ENCODE measurements at places on chromosomes 16 and 17. TPM values are rescaled to one million over a fixed set of nuclear protein-coding genes. Genes with fewer than 3 reads are reported as not detected.

Gene SULT1A4
- polyA plus RNA-seq: 17.0 TPM

Gene EVI2A
- 2.2 TPM for polyA plus RNA-seq

Gene NPW
- polyA plus RNA-seq: not detected

Gene TRIM16
- polyA plus RNA-seq: 17.9 TPM

Gene CALB2
- 0.95 TPM for polyA plus RNA-seq

Gene RNF166
- polyA plus RNA-seq: 18.4 TPM

Gene ACACA
- polyA plus RNA-seq: 8.9 TPM

Gene CIITA
- polyA plus RNA-seq: 7.3 TPM

Gene VMP1
- 60.7 TPM for polyA plus RNA-seq

Gene CHD9NB
- 0.77 TPM for polyA plus RNA-seq

Gene IRX3
- 7.3 TPM for polyA plus RNA-seq

Gene KRTAP17-1
- not detected for polyA plus RNA-seq

Gene TK1
- polyA plus RNA-seq: 1.2 TPM

Gene MEIOB
- polyA plus RNA-seq: not detected

Gene TMEM106A
- polyA plus RNA-seq: 2.8 TPM

Gene ZNHIT3
- polyA plus RNA-seq: 32.3 TPM

Gene SLC52A1
- not detected for polyA plus RNA-seq

DNA sequence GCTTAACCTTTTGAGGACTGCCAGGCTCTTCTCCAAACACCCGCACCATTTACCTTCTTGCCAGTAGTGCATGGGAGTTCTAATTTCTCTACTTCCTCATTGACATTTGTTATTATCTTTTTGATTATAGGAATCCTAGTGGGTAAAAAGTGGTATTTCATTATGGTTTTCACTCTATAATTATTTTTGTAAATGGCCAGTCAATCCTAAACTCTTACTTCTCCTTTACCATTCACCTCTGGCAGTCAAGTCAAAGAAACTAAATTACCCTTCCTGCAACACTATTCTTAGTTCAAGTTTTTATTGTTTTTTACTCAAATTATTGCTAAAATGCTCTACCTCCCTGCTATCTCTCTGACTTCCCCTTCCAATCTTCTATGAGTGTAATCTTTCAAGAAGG is 29.8 kb upstream of the ANKFY1 start:
- DNase-seq: no peak

- no peak for DNase-seq
These were observed 233.9 kb downstream of the MRTFB start for GRCh38 chr16:14304891-14305460.

GRCh38 chr17:80221351-80222105 is 1.3 kb downstream of the SLC26A11 start:
- peak; percentile 57 for DNase-seq

DNA sequence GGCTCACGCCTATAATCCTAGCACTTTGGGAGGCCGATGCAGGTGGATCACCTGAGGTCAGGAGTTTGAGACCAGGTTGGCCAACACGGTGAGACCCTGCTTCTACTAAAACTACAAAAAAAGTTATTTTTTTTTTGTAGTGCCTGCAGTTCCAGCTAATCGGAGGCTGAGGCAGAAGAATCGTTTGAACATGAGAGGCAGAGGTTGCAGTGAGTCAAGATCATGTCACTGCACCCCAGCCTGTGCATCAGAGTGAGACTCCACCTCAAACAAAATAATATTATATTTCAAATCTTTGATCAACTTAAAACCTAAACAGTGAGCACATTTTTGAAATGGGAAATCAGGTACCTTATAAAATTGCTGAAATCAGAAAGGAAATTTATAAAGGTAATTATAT is 36.5 kb downstream of the NCOR1 start:
- DNase-seq: no peak

- no peak for DNase-seq
These were observed 59.8 kb downstream of the MRM1 start for GRCh38 chr17:36661047-36661666.

GRCh38 chr16:72299684-72300243 is 127.8 kb upstream of the PMFBP1 start:
- DNase-seq: no peak

- DNase-seq: no peak
These were observed 6.4 kb downstream of the IRF8 start for GRCh38 chr16:85905110-85906095.

DNA sequence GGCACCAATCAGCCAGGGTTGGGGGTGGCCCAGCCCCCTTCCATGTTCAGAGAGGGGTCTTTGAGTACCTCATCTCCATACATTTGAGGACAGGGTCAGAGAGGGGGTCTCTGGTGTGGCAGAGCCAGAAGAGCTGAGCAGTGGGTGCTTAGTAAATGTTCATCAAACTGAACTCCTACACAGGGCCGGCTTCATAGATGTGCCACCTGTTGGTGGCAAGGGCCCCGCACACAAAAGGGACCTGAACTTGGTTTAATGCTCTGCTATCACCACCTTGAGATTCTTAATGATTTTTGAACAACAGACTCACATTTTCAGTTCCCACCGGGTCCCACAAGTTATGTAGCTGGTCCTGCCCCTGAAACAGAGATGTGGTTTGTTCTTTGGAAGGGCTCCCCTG is 9.0 kb upstream of the C1QL1 start:
- no peak for DNase-seq

- no peak for DNase-seq
These were observed 19.6 kb downstream of the NOD2 start for GRCh38 chr16:50712956-50713355.

DNA sequence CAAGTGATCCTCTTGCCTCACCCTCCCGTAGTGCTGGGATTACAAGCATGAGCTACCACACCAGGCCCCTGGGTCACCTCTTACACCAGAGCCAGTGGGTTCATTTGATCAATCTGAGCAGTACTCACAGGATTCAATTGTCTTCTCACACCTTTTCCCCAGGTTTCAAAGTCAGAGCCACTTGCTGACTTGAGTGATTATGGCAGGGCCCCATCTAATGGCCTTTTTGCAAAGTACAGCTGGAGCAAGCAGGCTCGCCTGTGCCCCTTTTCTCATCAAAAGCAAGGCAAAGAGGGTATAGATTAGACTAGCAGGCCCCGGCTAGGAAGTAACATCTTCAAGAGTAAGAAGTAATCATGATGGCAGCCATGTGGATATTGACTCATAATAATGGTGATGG is 114.8 kb upstream of the NOL11 start:
- no peak for DNase-seq

- DNase-seq: no peak
These were observed 18.6 kb downstream of the ENGASE start for GRCh38 chr17:79093270-79093669.

GRCh38 chr17:42453439-42453838 is 5.2 kb upstream of the ATP6V0A1 start:
- DNase-seq: no peak

GRCh38 chr16:81384006-81384405 is 60.6 kb upstream of the CMIP start:
- no peak for DNase-seq

DNA sequence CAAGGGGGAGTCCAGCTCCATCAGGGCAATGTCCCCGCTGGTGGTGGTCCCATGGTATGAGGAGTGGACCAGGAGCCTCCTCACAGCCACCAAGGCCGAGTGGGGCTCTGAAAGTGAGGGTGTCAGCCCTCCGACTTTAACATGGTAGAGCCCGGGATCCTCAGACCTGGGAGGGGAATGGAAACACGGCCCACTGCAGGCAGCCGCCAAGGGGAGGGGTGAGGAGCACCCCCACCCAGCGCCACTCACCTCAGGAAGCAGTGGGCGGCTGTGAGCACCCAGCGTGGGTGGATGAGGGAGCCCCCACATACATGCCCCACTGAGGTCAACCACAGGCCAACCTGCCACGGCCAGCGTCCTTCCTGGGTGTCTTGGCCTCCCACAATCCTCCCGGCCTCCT is 10.8 kb downstream of the ZG16B start:
- DNase-seq: no peak

GRCh38 chr17:69418535-69418934 is 4.0 kb downstream of the MAP2K6 start:
- no peak for DNase-seq

DNA sequence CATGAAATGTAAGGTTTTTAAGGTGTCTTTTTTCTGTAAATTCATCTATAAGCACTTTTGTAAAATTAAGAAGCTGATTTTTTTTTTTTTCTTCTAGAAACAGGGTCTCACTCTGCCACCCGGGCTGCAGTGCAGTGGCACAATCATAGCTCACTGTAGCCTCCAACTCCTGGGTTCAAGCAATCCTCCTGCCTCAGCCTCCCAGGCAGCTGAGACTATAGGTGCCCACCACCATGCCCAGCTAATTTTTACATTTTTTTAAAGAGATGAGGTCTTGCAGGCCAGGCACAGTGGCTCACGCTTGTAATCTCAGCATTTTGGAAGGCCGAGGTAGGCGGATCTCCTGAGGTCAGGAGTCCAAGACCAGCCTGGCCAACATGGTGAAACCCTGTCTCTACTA is 4.5 kb upstream of the CYB5B start:
- no peak for DNase-seq

DNA sequence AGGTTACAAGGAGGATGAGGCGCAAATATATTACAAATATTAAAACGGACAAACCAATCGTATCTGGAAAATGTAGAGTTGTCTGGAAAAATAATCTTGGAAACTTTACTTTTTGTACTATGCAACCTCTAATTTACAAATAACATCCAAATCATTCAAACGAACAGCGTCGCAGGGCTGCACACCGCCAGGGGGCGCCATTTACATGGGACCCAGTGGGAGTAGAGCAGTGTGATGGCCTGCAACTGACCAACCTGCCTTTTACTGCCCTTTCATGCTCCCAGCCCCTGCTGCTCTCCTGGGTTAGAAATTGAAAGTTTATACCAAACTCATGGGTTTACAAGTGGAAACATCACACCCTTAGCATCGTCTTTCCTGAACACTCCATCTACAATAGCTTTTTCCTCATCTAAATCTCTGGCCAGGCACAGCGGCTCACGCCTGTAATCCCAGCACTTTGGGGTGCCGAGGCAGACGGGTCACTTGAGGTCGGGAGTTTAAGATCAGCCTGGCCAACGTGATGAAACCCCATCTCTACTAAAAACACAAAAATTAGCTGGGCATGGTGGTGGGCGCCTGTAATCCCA is 10.0 kb downstream of the PITPNC1 start:
- DNase-seq: peak; percentile 41

DNA sequence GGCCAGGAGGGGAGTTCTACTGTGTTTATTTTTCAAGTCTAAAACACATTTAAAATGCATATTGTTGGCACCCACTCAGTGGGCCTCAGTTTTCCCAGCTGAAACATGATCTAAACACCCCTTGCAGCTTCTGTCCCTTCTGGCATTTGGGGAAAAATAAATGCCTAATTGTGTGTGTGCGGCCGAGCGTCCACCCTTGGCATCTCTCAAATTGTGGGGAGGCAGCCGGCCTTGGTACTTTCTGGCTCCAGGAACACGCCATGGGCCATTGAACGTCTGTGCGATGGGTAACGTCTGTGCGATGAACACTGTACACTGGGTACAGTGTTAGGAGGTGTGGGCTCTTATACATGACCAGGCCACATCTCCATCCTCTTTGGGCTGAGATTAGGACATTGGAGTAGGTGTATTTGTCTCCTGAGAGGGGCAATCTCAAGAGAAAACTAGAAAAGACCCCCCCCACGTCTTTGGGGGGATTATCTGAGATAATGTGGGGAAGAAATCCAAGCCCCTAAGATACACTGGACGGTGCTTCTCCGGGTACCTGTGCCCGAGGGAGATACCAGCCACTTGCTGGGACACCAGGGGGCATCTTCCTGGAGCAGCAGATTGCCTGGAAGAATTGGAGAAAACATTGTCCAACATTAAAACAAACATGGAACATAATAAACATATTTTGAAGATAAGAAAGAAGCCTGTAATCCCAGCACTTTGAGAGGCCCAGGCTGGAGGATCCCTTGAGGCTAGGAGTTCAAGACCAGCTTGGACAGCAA is 54.9 kb downstream of the RAB11FIP4 start:
- DNase-seq: no peak

DNA sequence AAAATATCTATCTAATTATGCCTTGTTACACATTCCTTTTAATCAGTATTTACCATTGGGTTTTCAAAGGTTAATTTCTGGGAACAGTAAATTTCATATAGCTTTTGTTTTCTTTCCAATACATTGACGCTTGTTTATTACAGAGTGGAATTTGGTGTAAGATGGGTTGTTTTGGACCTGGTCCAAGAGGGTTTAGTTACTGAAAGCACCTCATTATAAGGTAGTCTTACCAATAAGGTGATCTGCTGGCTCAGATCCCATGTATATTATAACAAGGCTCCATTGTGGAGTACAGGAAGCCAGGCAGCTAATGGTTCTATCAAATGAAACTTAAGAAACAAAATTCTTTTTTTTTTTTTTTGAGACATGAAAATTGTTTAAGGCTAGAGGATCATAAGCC is 87.3 kb upstream of the NACA2 start:
- DNase-seq: no peak

DNA sequence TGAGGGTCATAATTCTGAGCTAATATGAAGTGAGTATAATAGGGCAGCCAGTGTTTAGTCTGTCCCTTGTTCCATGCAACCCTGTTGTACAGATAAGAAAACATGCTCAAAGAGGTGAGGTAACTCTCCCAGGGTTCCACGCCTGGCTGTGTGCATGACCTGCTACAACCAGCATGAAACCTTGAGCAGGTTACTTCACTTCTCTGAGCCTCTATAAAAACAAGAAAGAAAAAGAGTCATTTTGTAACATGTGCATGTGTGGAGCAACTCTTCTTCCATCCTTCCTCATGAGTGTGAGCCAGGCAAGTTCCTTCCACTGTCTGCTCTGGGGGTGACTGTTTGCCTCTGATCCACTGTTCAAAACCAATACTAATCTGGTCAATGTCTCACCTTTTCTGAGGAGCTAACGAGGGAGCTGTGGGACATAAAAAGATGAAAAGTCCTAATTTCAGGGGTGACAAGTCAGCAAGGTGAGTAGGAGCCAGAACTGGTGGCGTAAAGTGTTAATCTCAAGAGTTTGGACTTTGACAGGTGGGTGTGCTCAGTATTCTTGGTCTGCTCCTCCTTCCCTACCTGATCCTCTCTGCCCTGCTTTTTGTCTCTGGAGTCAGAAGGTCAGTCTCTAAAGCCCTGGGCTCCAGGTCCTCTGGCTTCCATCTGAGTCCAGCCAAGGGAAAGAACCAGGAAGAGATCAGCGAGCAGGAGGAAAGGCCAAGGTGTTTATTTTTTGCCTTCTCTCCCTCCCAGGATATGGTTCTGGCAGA is 21.5 kb downstream of the GFOD2 start:
- DNase-seq: no peak

- peak; percentile 97 for DNase-seq
These were observed 4.5 kb upstream of the HEXIM1 start for GRCh38 chr17:45143767-45144198.

- no peak for DNase-seq
These were observed 48.1 kb upstream of the HS3ST4 start for GRCh38 chr16:25643633-25644032.

- peak; percentile 97 for DNase-seq
These were observed 959 bp upstream of the ANKRD13B start for GRCh38 chr17:29591737-29592608.

- peak; percentile 85 for DNase-seq
These were observed 156.7 kb downstream of the ZNF423 start for GRCh38 chr16:49698931-49699840.

- no peak for DNase-seq
These were observed 13.4 kb downstream of the CD300E start for GRCh38 chr17:74610108-74610507.

GRCh38 chr17:57448759-57449283 is 192.5 kb downstream of the MSI2 start:
- no peak for DNase-seq

GRCh38 chr16:67372664-67373063 is 20.6 kb downstream of the TPPP3 start:
- no peak for DNase-seq

All from right cardiac atrium (tissue), 5 donors.